ENCODE measurements at places on chromosomes 16 and 17. TPM values are rescaled to one million over a fixed set of nuclear protein-coding genes. Genes with fewer than 3 reads are reported as not detected.

Gene COX6A2
- not detected for total RNA-seq

- DNase-seq = peak; percentile 70
Observed at GRCh38 chr16:391885-392335, 5.1 kb upstream of the NME4 start.

DNA sequence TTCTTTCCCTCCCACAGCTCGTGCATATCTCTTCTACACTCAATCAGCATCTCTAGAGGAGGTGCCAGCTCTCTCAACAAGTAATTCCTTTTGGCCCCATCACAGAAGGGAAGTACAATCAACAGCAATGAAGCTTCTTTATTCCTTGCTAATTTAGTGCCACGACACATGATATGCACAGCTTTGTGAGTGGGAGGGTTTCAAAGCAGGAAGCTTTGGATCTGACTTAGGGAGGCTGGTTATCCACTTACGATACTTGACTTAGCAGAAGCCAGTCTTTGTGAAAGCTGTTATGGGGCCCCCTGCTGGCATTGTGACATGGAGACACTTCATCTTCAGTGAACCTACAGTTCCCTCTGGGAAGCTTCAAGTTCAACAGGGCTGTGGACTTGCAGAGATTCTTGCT, 81.0 kb downstream of the TMEM100 start:
- DNase-seq = no peak

DNA sequence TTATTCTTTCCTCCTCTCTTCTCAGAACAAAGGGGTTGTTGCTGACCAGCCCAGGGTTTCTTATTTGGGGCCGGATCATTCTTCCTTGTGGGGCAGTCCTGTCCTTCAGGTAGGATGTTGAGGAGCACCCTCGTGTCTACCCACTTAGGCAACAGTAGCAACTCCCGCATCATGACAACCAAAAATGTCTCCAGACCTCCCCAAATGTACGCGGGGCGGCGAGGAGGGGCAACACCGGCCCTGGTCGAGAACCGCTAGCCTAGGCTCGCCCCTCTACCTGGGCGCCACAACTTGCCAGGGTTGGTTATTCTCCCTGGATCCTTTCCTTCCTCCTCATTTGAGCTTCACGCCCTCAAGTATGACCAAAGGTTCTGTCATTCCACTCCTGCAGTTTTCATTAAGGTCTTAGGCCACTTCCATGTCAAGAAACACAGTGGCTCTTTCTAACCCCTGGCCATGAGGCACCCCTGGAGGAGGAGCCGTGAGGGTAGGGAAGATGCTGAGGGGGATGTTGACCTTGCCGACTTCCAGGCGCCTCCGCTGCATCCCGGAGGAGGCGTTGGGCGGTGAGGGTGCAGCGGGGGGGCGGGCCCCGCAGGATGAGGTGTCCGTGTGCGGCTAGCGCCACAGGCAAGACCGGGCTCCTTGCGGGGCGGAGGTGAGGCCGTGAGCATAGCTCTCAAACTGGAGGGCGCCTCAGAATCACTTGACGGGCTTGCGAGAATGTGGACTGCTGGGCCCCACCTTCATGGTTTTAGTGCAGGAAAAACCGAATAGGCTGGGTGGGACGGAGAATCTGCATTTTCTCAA, 712 bp upstream of the SPECC1 start:
- DNase-seq = no peak

Gene TBC1D3G
- total RNA-seq = not detected
